ENCODE measurements at places on chromosomes 12 and 14. TPM values are rescaled to one million over a fixed set of nuclear protein-coding genes. Genes with fewer than 3 reads are reported as not detected.
A peak's percentile ranks its signal among the peaks of the same experiment; 100 is the strongest.

SNAPC1 gene
- total RNA-seq, result 14.1 TPM

CMA1 gene
- not detected for total RNA-seq

MDGA2 gene
- 2.4 TPM for total RNA-seq

- DNase-seq, result peak; percentile 38
Measured at GRCh38 chr12:32419520-32419960, 20.2 kb downstream of the FGD4 start.

DPF3 gene
- 2.4 TPM for total RNA-seq

- no peak for DNase-seq
Measured at GRCh38 chr12:97989366-97989940, 525.9 kb upstream of the TMPO start.

SOAT2 gene
- total RNA-seq, result not detected

Data from astrocyte (in vitro differentiated cells and primary cell).